AG08396 (cell line): ENCODE measurements at places on chromosomes 7 and 10.

DNA sequence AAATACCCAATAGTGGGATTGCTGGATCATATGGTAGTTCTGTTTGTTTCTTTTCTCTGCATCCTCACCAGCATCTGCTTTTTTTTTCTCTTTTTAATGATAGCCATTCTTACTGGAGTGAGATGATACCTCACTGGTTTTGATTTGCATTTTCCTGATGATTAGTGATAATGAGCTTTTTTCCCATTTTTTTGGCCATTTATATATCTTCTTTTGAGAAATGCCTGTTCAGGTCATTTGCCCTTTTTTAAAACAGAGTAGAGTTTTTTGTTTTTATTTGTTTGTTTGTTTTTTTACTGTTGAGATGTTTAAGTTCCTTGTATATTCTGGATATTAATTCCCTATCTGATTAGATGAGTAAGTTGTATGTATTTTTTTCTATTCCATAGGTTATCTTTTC, 205.8 kb upstream of the KAT6B start:
- DNase-seq = no peak

DNA sequence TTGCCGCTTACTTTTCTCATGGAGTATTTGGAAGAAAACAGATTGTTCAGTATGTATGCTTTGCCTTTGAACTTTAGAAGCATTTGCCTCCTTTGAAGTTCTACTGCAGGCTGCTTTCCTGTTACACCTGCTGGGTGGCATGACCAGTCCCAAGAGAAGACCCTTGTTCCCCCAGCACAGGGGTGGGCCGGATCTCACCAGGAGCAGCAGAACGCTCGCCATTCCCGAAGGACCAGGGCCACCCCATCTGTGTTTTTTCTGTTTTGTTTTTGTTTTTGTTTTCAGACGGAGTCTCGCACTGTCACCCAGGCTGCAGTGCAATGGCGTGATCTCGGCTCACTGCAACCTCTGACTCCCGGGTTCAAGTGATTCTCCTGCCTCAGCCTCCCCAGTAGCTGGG, 493.6 kb downstream of the PTPRN2 start:
- no peak for DNase-seq

GRCh38 chr7:28575241-28575643, 162.9 kb downstream of the CREB5 start:
- no peak for DNase-seq

DNA sequence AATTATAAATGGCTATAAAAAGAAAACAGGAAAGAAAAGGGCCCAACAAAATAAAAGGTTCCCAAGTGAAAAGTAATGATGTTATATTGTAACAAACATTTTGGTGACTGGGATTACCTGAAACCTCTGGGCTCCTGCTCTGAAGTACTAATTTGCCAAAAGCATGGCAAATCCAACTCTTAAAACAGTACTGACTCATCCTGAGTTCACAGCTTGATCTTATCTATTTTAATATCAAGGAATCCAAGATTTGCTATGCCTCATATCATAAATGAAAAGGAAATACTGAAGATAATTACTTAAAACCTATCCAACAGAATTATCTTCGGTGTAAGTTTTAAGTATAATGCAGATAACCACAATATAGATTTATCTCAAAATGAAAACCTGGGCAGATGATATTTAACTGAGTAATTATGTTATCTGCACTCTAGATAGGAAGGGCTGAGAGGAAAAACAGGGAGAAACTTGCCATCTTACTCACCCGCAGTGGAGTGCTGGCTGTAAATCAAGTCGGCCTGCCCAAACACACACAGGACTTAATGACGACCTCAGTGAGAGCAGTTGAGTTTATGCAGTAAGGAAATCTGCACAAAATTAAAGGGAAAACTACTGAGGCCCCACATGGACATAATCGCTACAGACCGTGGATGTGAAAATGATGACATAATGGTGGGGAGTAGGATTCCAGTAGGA, 48.4 kb downstream of the MPP7 start:
- no peak for DNase-seq

GRCh38 chr10:131896403-131896802, 4.4 kb upstream of the PPP2R2D start:
- no peak for DNase-seq

GRCh38 chr7:150879345-150879744, 27.0 kb downstream of the AOC1 start:
- DNase-seq = no peak

GRCh38 chr10:129758207-129759021, 205.7 kb downstream of the EBF3 start:
- DNase-seq = no peak

DNA sequence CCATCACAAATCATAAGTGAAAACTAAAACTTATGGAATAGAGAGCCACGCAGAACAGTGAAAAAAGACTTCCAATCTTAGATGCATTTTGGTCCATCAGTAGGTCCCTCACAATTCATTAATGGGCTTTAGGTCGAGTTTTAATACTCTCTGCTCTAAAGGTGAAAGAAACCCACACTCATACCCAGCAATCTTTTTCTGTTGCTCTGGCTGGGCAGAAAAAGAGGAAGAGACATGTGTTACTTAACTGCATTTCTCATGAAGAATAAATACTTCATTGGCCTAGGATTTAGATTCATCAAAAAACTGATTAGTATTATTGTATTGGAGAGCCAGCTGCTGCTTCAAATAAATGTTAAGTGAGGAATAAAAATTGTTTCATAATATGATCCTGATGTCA, 645.7 kb downstream of the PHTF2 start:
- DNase-seq = no peak

GRCh38 chr10:130220251-130221185, 84.3 kb downstream of the GLRX3 start:
- no peak for DNase-seq

DNA sequence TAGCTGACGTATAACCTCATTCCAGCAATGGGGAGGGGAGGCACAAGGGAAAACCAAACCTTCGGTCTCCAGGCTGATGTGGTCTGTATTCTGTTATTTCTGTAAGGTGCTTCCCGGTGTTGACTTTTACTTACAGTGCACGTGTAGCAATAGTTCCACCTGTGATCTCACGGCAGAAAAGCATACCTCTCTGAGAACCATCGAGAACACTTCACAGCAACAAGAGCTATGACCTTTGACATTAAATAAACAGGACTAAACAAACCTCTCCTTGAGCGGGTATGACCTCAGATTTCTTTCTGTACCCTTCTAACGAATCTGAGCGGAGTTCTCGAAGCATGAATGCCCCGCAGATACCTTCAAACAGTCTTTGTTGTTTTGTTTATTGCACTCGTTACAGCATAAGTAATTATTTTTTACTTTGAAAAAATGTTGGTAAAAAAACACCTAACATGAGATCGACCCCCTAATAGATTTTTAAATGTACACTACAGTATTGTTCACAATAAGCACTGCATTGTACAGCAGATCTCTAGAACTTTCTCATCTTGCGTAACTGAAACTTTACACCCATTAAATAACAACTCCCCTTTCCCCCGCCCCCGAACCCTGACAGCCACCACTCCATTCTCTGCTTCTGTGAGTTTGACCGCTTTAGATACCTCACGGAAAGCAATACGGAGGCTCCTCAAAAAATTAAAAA, 282.3 kb downstream of the GATA3 start:
- no peak for DNase-seq
